ENCODE measurements at places on chromosomes 1 and 21.

GRCh38 chr1:61450872-61451571 lies 273.9 kb downstream of the TM2D1 start:
- DNase-seq, result no peak

DNA sequence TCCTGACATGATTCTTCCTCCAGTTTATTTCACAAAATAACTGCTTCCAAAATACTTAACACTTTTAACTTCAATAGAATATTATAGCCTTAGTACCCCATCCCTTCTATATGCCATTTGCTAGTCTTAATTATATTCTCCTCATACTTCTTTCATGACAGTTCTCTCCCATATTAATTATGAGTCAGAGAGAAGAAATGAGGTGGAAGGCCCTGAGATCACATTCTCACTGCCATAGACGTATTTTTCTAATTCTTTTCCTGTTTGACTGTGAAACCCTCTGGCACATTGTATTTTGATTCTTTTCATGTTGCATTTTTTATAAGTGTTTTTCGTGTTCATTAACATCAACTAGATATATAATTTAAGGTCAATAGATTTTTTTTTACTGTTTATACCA lies 88.4 kb downstream of the GTF2B start:
- no peak for DNase-seq

DNA sequence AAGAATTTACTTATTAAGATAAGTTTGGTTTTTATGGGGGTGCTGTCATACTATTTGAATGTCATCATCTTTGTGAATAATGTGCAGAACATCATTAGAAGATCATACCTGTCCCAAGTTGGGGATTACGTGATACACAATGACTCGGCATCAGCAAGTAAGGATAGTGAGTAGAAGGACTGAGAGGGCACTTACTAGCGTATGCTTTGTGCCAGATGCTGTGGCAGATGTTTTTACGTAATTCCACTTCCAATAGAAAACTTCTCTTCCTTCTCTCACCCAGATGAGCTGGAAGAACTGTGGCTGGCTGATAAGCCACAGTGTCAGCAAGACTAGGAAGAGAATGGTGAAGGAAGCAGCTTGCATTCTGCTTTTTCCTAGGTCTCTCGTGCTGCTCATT lies 28.1 kb upstream of the TGFB2 start:
- DNase-seq, result no peak

DNA sequence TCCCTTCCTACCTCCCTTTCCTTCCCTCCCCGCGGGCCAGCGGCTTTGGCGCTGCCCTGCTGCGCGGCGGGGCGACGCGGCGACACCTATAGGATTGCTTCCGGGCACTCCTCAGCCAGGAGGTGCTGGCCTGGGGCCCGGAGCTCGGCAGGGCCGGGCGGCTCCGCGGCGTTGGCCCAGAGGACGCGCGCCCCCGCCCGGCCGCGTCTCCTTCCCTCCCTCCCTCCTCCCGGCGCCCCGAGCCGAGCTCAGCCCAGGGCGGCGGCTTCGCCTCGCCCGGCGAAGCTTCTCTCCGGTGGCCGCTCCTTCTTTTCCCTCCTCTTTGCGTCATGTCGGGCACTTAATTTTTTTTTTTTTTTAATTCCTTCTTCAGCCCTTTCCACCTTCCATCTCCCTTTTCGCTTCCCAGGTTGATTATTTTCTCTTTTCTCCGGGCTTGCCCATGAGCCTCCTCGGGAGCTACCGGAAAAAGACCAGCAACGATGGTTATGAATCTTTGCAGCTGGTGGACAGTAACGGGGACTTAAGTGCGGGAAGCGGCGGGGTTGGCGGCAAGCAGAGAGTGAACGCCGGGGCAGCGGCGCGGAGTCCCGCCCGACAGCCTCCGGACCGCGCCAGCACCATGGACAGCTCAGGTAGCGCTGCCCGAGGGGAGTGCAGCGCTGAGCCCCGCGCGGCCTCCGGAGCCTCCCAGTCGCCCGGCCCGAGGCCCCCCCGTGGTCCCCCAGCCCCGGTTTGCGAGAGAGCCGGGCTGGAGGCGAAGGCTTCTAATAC lies at the start of gene DNAJC6:
DNAJC6 (plus strand) TSS at position 240 of the 774 bp plus-strand sequence; CDS start at position 443, 203 bp downstream.
- DNase-seq, result peak; percentile 46

GRCh38 chr1:24369801-24370200 lies 43.8 kb downstream of the STPG1 start:
- DNase-seq, result no peak

DNA sequence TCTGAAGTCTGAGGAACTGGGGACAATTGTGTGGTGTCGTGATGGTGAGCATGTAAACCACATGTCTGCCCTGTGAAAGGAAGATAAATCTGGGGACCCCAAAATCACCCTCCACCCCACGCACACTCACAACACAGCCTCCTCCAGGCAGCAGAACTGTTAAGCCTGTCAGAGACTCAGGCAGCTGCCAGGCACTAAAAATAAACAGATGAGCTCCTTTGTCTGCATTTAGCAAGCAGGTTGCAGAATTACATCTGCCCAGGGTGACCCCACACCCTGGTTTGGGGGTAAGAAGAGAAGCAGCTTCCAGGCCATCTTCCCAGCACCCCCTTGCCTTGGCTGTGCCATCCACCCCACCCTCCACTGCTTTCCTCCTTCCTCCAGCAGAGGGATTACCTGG lies 119.1 kb upstream of the RUNX3 start:
- DNase-seq, result no peak

GRCh38 chr1:17009706-17010105 lies 2.0 kb downstream of the ATP13A2 start:
- no peak for DNase-seq
